Activated naive CD8-positive, alpha-beta T cell treated with anti-CD3 and anti-CD28 coated beads for 36 hours (primary cell): ENCODE measurements at places on chromosomes 4 and X. TPM values are rescaled to one million over a fixed set of nuclear protein-coding genes. Genes with fewer than 3 reads are reported as not detected.

FRMPD3 gene
- total RNA-seq, result not detected

GRCh38 chr4:116389139-116389538 lies 696.2 kb downstream of the TRAM1L1 start:
- no peak for DNase-seq

DNA sequence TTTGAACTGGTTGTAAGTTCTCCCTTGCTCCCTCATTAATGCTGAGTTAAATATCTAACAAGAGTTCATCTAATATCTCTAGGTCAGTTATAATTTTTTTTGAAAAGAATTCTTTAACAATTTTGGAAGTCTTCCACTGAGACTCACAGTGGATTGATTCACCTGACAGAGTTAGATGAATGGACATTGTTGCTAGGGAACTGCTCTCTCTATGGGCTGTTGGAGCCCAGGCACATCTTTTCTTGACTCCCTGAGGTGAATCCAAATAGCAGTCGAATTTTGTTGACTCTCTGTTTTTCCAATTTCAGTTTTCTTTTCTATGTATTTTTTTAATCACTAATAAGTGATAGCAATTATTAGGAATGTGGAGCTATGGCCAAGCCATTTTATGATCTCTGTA lies 996.1 kb upstream of the PABPC4L start:
- DNase-seq, result no peak

PRKX gene
- total RNA-seq, result 26.0 TPM

GLRA3 gene
- total RNA-seq, result not detected

- no peak for DNase-seq
Measured at GRCh38 chr4:128635141-128635954, 174.2 kb upstream of the JADE1 start.

GRCh38 chr4:124593494-124593893 lies 119.0 kb downstream of the ANKRD50 start:
- no peak for DNase-seq

DNA sequence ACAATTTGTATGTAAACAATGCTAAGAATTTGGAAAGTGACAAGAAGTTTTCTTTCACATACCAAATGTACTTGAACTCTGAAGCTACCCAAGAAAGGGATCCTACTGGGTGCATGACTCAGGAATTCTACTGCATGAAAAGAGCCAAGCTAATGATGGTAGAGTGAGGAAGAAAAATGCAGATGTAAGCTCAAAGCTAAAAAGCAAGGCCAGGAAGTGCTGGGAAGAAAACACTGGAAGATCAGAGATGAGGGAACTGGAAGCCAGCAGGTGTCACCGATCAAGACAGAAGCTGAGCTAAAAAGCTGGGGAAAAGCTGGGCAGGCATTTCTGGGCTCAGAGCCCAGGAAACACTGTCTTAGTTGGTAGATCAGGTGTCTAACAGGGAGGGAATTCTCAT lies 449.1 kb downstream of the NKX6-1 start:
- no peak for DNase-seq

GRCh38 chr4:40300371-40301162 lies 34.6 kb upstream of the CHRNA9 start:
- DNase-seq, result no peak
